ENCODE measurements at places on chromosomes 1 and 21. TPM values are rescaled to one million over a fixed set of nuclear protein-coding genes. Genes with fewer than 3 reads are reported as not detected.
A peak's percentile ranks its signal among the peaks of the same experiment; 100 is the strongest.

DNA sequence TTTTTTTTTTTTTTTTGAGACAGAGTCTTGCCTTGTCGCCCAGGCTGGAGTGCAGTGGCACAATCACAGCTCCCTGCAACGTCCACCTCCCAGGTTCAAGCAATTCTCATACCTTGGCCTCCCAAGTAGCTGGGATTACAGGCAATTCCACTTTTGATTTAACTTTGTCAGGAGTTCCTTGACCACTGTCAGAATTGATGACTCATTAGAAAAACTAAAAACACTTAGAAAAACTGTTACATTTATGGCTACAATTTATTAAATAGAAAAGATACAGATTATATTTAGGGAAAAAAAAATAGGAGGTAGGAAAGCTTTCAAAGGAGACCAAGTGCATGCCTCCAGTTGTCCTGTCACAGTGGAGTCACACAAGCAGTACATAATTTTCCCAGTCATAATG, 20.0 kb downstream of the ZNF678 start:
- no peak for DNase-seq

Gene SEMA4A
- 3.8 TPM for total RNA-seq

- no peak for DNase-seq
These were observed 24.9 kb upstream of the MAP1LC3C start for GRCh38 chr1:242023805-242024204.

DNA sequence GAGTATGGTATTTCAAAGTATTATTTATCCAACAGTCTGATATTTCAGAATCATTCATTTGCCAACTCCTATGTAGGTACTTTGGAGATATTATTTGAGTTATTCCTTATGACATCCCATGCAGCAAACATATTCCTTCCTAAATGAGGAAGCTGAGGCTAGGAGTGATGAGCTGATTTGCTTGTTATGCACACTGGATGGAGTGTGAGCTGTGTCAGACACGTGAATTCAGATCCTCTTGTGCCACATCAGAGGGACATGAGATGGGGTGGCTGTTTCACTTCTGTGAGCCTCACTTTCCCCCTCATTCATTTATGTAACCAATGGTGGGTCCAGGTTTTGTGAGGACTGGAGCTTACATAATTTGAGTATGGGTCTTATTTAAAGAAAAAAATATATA, 215.9 kb downstream of the DISC1 start:
- DNase-seq, result no peak

Gene ANKRD65
- total RNA-seq, result 2.2 TPM

Gene ADAM30
- not detected for total RNA-seq

Gene FCGR1A
- total RNA-seq, result 4.1 TPM

Gene MEX3A
- total RNA-seq, result 0.15 TPM

Gene NKAIN1
- 0.15 TPM for total RNA-seq

Gene CD101
- 1.1 TPM for total RNA-seq

GRCh38 chr1:92329347-92330129, 30.7 kb downstream of the RPAP2 start:
- DNase-seq, result no peak

Gene NTNG1
- total RNA-seq, result 0.26 TPM

DNA sequence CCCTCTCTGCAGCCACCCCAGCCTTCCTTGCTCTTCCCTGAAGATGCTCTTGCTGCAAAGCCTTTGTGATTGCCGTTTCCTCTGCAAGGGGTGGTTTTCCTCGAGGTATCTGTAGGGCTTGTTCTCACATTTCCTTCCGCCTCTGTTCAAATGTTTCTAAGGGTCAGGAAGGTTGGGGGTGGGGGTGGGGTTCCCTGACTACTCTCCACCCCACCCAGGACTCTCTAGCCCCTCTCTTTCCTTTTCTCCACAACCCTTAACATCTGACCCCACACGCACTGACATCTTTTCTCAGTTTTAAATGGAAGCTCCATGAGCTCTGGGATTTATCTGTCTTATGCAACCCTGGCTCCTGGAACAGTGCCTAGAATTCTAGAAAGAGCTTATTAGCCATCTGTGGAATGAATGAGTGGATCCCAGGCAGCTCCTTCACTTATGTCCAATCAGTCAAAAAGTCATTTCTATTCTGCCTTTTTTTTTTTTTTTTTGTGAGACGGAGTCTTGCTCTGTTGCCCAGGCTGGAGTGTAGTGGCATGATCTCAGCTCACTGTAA, 27.3 kb upstream of the ZNF362 start:
- DNase-seq, result peak; percentile 55

GRCh38 chr21:25639551-25640201, 618 bp downstream of the JAM2 start:
- DNase-seq, result peak; percentile 61

DNA sequence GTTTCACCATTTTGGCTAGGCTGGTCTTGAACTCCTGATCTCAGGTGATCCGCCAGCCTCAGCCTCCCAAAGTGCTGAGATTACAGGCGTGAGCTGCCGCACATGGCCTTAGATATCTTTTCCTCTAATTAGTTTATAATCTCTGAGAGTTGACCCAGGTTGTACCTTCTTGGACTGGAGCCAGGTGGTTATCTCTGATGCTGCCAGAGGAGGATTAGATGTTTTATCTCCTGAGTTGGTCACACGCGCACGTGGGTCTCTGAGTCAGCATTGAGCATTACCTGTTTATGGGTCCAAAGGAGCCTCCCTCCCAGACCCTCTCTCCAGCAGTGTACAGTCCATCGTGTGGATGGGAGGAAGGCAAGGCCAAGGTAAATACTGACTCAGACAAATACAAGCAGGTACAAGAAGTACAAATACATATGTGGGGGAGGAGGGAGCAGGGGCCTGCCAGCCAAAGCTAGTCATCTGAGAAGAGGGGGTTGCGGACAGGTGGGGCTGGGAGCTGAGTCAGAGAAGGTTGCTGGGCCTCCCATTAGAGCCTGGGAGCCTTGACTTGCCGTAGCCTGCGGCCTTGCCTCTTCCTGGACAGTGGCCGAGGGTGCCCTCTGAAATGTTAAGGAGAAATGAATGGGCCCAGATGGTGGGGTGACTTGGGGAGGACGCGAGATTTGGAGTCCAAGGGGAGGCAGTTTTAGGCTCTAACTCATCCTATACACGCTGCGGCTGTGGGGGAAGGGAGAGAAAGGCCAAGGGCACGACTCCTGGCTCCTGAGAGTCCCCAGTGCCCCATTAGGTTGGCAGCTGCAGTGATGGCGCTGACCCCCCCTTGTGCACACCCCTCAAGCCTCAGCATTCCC, 13.1 kb downstream of the IL6R start:
- peak; percentile 46 for DNase-seq

DNA sequence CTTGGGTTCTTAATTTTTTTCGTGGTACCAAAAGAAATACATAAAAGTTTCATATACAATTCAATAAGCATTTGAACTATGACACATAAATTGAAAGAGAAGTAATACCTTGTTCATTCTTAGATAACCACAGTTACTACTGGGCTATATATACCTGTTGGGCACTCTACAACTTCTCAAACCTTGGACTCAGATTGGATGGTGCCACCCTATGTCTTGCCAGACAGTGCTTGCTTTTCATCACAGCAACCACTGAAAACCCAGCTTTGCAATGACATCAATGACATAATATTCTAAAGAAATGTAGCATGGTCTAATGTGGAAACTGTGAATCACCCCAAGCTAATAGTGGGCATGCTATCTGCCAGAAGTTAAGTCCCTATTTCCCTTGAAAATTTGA, 62.8 kb upstream of the DPH5 start:
- DNase-seq, result no peak

DNA sequence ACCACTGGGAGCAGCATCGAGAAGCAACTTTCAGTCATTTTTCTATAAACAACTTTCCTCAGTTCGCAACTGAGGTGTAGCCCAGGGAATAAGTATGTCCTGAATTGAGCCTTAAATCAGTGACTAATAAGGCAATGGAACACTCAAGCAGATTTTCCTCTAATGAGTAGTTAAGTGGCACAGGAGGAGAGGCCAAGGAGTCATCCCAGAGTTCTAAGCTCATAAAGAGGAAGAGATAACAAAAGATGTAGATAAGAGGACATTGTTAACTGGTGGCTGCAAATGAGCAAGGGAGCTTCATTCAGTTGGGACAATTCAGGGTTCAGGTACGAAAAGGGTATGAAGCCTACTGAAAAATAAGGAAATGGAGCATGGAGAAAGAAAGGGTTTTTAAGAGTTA, 64.5 kb downstream of the LRRC40 start:
- no peak for DNase-seq

Gene SYCP1
- 0.10 TPM for total RNA-seq

GRCh38 chr1:51296383-51297357, 33.7 kb downstream of the TTC39A start:
- peak; percentile 85 for DNase-seq

DNA sequence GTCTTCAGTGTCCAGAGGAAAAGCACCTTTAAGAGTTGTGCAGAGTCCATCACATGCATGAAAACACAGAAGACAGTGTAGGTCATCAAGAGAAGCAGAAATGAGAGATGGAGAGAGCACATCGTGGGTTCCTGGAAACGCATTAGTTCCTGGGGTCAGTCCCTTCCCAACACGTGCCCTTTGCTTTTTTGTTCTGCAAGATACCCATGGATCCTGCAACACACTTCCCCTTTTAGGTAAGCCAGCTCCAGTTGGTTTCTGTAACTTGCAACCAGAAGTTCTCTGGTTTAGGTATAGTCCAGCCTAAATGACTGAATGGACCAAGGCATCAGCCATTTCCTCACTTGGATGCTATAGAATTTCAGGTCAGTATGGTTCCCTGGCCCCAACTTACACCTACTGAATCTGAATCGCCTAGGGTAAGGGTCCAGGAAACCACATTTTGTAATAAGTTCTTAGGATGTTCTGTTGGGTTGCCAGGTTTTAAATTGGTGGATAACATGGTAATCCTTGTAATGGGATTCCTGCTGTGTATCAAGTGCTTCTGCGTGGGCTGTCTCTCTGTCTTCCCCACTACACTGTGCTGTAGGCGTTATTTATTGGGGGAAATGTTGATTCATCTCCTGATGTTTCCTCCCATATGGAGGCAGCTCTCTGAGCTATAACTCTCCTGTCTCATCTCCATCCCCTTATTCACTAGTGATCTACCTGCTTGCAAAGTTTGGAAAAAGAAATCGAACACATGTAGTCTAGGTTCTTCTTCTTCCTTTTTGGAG, 230.6 kb downstream of the TNR start:
- no peak for DNase-seq

DNA sequence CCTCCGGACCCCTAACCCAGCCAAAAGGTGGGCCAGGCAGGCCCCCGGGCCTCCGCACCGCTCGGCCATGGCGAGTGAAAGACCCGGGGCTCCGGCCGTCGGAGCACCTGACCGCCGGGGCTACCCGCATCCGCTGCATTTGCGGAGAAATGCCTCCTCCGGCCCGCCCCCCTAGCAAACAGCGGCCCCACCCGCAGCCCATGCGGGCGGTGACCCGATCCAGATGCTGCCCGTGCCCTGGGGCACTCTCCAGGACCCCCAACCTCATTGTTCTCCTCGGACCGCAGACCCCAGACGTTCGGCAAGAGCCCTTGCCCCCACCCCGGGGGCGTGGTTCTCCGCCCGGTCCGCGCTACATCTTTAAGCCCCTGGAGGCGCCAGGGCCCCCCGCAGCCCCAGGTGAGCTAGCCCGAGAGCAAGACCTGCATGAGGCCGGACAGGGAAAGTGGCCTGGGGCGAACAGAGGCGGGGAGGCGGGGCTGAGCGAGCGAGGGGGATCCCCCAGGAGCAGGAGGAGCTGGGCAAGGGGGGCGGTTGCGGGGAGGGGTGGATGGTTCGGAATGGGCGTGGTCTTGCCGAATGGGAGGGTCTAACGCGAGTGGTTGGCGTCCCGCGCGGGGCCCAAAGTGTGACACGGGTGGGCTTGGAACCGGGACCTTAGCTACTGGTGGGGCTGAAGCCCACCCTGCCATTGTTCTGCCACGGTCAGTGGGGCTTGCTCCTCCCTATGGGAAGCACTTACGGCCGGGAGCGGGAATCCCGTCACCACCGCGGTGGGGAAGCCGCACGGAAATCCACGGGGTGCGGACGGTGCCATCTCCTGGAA, 6.3 kb upstream of the CRYBG2 start:
- no peak for DNase-seq

DNA sequence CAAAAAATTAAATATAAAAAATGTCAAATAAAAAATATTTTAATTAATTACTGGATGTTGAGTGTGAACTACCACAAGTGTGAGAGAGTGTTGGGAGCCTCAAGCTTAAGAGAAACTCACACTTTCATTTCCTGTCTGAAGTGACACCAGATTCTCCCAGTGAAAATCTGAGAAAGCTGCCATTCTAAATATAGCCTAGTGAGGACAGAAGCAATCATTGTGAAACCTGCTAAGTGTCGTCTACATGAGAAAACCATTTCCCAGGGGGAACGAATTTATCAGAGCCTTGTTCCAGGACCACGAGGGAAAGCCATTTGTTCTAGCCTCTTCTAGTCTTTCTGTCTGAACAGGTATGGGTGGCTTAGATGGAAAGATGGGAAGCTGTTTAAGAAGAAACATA, 329.3 kb upstream of the PRMT6 start:
- no peak for DNase-seq
